A549 treated with DMSO at 1 μM for 4 hours (cell line): ENCODE measurements at places on chromosomes 12 and 14. TPM values are rescaled to one million over a fixed set of nuclear protein-coding genes. Genes with fewer than 3 reads are reported as not detected.

Gene ITGA7
- 1.1 to 1.4 TPM (median 1.2 TPM) in 5 replicates for total RNA-seq

Gene KLRC1
- total RNA-seq: not detected in 5 replicates

Gene MBIP
- 14.1 to 19.2 TPM (median 17.2 TPM) in 5 replicates for total RNA-seq

Gene NOP9
- total RNA-seq: 15.6 to 19.7 TPM (median 18.9 TPM) in 5 replicates

Gene RILPL1
- total RNA-seq: 9.3 to 13.8 TPM (median 12.2 TPM) in 5 replicates

Gene CTSG
- total RNA-seq: not detected in 5 replicates

Gene PRIMA1
- 0.26 to 0.40 TPM (median 0.38 TPM) in 5 replicates for total RNA-seq

Gene C12orf54
- total RNA-seq: not detected in 5 replicates

Gene DIP2B
- 15.6 to 20.6 TPM (median 19.9 TPM) in 5 replicates for total RNA-seq

Gene PMEL
- total RNA-seq: 0.62 to 1.9 TPM (median 1.0 TPM) in 5 replicates

Gene AICDA
- 0.03 to 0.26 TPM (median 0.05 TPM) in 5 replicates for total RNA-seq

Gene GLIPR1L2
- total RNA-seq: 0.11 to 0.14 TPM (median 0.12 TPM) in 4 of 5 replicates, not detected in the other

Gene RASAL1
- total RNA-seq: 0.24 to 0.42 TPM (median 0.32 TPM) in 5 replicates

Gene KRT77
- not detected in 5 replicates for total RNA-seq

Gene DIABLO
- total RNA-seq: 75.3 to 80.3 TPM (median 79.1 TPM) in 5 replicates

Gene PPFIBP1
- total RNA-seq: 25.9 to 36.9 TPM (median 34.2 TPM) in 5 replicates

Gene ASB2
- 1.4 to 4.1 TPM (median 1.9 TPM) in 5 replicates for total RNA-seq
